ENCODE measurements at places on chromosomes 13 and 19.

GRCh38 chr13:84867246-84867645 lies 932.0 kb downstream of the SLITRK6 start:
- no peak for DNase-seq

DNA sequence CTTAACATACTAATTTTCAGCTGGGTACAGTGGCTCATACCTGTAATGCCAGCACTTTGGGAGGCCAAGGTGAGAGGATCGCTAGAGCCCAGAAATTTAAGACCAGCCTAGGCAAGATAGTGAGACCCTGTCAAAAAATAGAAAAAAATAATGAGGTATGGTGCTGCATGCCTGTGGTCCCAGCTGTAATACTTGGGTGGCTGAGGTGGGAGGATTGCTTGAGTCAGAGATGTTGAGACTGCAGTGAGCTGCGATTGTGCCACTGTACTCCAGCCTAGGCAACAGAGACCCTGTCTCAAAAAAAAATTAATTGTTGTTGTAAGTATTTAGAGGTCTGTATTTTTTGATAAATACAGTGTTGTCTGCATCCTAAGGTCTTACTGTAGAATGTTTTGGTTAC lies 66.8 kb downstream of the FNDC3A start:
- no peak for DNase-seq

- DNase-seq, result no peak
Measured at GRCh38 chr13:109485136-109485794, 301.1 kb downstream of the IRS2 start.

- DNase-seq, result no peak
Measured at GRCh38 chr13:101915331-101915730, 462.9 kb downstream of the ITGBL1 start.

DNA sequence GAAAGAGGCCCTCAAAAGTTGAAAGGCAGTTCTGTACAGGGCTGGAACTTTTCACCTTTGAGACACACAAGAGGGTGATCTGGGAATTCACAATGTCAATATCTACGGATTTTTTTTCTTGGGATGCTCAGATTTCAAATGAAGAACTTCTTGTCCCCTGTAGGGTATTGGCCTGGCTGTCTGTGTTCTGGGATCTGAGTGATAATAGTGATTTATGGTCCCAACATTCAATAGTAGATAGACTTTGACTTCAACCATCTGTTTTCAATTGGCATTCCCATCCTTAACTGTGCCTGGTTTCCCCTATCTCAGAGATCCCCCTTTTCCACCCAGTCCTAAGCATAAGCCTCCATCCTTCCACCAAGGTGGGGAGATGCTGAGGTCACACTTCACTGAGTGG lies 274.1 kb downstream of the COG6 start:
- DNase-seq, result no peak

GRCh38 chr19:35144600-35145436 lies 1.8 kb downstream of the FXYD7 start:
- DNase-seq, result no peak

- no peak for DNase-seq
Measured at GRCh38 chr19:58265100-58265499, 13.7 kb upstream of the ZNF8 start.

GRCh38 chr19:2777952-2778683 lies 5.0 kb downstream of the SGTA start:
- DNase-seq, result no peak

GRCh38 chr13:50124536-50125303 lies 109.5 kb downstream of the KCNRG start:
- no peak for DNase-seq

- no peak for DNase-seq
Measured at GRCh38 chr19:56309511-56310185, 5.0 kb downstream of the ZSCAN5A start.

- DNase-seq, result no peak
Measured at GRCh38 chr13:74597526-74597925, 463.3 kb upstream of the KLF12 start.

DNA sequence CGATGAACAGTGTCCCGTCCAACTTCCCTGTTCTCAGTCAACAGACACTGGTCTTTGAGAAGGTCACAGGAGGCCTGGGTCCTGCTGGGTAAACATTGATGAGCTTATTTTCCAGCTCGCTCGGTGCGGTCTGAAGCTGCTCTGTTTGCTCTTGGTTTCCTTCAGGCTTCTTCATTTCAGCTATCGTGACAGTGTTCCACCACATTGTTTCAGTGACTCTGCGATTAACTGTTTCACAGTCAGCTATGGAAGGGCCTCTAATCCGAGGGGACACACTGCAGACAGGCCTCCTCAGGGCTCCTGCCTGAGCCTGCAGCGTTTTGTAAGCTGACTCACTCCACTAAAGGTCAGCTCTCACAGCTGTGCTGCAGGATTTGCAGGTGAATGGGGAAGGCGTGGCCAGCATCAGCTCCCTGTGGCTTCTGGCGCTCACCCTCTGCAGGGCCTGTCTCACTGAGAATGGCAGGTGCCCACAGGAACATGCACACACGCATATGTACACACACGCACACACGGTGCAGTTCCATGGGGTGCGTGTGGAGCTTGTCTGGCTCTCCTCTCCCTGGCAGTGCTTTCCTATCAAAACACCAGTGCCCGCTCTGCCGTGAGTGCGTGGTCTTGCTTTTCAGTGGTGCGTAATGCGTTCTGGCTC lies 62.9 kb upstream of the MCF2L start:
- peak; percentile 9 for DNase-seq

DNA sequence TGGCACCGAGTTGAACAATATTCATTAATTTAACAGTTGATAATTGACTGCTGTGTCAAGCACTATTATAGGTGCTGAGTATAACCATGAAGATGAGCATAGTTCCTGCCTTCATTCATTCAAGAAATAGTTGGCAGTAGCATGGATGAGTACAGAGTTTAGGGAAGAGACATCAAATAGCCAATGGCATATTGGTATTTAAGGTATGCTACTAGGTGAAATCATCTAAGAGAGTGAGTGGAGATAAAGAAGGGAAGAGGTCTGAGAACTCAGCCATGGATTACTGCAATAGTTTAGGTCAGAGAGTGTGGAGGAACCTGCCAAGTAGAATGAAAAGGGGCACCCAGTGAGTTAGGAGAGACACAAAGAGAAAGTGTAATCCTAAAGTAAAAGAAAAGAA lies 4.9 kb upstream of the HTR2A start:
- no peak for DNase-seq

- DNase-seq, result no peak
Measured at GRCh38 chr19:1746401-1747284, 6.7 kb upstream of the ONECUT3 start.

DNA sequence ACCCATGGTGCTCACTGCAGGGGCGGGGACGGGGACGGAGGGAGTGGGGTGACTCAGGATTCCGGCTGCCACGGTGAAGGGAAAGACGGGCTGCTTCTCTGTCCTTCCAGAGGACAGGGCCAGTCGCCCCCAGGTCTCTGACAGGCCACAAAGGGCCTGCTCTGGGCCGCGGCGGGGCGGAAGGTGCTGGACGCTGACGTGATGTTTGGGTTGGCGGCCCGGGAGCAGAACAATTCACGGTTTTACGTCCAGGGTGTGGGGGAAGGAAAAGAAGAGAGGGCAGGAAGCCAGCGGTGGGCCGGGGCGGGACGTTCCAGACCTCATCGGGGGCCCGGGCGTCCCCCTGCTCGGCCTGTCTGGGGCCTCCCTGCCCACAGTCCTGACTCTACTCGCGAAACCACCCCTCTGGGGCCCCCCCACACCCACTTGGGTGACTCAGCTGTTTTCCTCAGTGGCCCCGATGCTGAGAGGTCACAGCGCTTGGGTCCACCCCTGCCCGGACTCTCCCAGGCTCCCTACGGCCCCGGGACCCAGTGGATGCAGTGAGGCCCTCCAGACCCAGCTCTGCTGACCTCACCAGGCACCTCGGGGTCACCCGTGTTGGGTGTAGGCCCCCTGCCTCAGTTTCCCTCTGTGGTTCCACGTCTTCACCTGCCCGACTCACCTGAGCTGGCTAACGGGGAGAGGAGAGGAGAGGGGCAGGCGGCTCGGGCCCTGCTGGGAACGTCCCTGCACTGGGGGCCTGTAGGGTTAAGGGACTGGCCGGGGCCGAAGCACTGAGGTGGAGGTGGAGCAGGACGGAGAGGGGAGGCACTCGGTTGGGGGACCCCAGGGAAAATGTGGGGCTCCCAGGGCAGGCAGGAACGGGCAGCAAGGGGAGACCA lies 29.2 kb downstream of the PIP5K1C start:
- peak; percentile 53 for DNase-seq

GRCh38 chr13:22938576-22938975 lies 242.2 kb upstream of the SGCG start:
- no peak for DNase-seq

- DNase-seq, result no peak
Measured at GRCh38 chr13:50783066-50783465, 60.4 kb downstream of the DLEU7 start.

- no peak for DNase-seq
Measured at GRCh38 chr19:53102756-53103233, 427 bp downstream of the ZNF160 start.

GRCh38 chr13:30355384-30355699 lies 48.0 kb upstream of the KATNAL1 start:
- DNase-seq, result no peak

DNA sequence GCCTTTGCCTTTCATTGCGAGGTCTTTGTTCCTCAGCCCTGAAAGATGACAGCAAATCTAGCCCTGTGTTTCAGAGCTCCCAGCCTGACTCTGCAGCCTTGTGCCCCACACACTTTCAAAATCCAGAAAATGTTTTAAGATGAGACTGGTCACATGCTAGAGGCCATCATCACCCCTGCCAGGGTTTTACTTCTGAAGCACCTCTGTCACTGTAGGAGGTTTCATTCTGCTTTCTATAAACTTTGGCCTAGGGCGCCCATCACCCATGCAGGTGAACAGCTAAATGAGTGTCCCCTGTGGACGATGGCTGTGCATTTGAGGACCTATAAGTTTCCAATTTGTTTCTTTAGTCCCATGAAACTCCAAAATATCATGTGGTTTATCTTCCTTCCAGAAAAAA lies 574.2 kb downstream of the MYO16 start:
- no peak for DNase-seq

DNA sequence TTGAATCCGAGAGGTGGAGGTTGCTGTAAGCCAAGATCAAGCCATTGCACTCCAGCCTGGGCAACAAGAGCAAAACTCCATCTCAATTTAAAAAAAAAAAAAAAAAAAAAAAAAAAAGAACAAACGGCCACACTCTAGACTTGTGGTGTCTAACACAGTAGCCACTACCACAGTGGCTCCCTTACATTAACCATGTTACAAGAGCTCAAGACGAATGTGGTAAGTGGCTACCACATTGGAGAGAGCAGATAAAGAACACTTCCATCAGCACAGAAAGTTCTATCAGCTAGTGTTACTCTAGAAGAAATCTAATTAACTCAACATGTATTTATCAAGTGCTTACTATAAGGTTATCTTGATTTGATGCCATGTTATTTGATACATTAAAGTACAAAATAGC lies 11.5 kb downstream of the XPO4 start:
- no peak for DNase-seq

GRCh38 chr13:95231393-95231792 lies 69.9 kb downstream of the ABCC4 start:
- no peak for DNase-seq

DNA sequence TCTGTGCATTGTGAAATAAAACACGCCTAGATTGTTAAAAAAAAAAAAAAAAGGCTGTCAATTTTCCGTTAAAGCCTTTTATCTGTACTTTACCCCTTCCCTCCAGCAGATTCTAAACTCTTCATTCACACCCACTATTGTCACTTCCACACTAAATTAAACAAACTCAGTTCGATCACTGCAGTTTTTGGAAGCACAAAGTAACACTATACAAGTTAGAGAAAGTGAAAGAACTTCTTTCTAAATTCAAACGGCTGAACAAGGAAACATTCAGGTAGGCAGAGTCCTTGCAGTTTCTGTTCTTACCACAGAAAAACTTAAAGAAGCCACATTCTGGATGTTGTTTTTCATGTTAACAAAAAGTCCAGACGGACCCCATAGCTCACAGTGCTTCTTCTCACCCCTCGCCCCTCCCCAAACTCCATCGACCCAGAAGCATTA lies 27.5 kb upstream of the UBE2L5 start:
- no peak for DNase-seq

DNA sequence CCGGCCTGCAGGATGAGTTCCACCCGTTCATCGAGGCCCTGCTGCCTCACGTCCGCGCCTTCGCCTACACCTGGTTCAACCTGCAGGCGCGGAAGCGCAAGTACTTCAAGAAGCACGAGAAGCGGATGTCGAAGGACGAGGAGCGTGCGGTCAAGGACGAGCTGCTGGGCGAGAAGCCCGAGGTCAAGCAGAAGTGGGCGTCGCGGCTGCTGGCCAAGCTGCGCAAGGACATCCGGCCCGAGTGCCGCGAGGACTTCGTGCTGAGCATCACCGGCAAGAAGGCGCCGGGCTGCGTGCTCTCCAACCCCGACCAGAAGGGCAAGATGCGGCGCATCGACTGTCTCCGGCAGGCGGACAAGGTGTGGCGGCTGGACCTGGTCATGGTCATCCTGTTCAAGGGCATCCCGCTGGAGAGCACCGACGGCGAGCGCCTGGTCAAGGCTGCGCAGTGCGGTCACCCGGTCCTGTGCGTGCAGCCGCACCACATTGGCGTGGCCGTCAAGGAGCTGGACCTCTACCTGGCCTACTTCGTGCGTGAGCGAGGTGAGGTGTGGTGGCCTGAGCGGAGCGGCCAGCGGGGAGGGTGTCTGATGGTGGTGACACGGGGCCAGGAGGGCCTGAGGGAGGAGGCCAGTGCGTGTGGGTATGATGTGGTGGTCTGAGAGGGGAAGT lies 15.5 kb downstream of the NFIC start:
- no peak for DNase-seq

- no peak for DNase-seq
Measured at GRCh38 chr13:91879360-91879759, 480.9 kb downstream of the GPC5 start.

- DNase-seq, result no peak
Measured at GRCh38 chr19:28542394-28543243, 670.3 kb downstream of the UQCRFS1 start.

- DNase-seq, result no peak
Measured at GRCh38 chr19:31347354-31347753, 1.9 kb downstream of the TSHZ3 start.

DNA sequence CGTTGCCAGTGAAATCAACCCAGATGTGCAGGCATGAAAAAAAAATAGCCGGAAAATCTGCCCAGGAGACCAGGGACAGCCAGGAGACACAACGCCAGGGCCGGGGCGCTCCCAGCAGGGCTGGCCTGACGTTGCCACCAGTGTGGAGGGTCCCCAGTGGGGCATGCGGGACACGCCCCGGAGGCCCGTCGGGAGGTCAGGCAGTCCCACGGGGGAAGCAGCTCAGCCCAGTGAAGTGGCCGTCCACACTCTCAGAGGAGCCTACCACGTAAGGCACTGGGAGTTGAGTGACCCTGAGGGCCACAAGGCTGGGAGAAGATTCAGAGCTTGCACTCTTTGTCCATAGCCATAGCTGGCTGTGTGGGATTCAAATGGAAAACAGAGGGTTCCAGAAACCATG lies 53.2 kb upstream of the GAS6 start:
- no peak for DNase-seq

GRCh38 chr19:2239771-2240770 lies 3.4 kb downstream of the SF3A2 start:
- DNase-seq, result no peak

All from omental fat pad (tissue), 4 donors.